ENCODE measurements at places on chromosomes 1 and 21. TPM values are rescaled to one million over a fixed set of nuclear protein-coding genes. Genes with fewer than 3 reads are reported as not detected.

DNA sequence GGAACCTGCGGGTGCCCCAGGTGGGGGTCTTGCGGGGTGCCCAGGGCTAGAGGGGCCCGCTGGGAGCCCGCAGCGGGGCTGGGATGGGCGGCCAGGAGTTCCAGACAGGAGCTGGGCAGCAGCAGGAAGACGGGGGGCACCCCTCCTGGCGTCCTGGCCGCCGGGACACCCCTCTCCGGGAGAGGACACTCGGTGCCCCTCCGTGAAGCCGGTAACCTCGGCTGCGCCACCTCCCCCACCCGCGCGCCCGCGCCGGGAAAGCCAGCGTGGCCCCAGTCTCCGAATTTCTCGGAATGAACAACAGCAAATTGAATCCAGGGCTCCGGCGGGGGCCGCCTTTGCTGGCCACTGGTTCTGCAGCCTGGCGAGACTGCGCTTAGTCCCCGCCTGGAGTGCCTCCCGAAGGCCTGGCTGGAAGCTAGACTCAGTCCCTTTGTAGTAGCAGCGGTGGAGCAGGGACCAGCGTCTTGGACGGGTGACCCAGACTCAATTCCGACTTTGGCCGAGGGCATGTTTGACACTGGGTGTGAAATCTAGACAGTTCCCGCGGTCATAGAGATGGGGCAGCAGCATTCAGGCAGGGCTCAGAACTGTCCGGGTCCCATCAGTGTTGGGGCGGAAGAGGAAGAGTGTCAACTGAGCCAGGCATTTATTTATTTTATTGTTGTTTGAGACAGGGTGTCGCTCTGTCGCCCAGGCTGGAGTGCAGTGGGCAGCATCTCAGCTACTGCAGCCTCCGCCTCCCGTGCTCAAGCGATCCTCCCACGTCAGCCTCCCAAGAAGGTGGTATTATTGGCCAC, 773 bp downstream of the IFNGR2 start:
- DNase-seq = peak; percentile 39

- DNase-seq = no peak
Observed at GRCh38 chr1:207423560-207424292, 30.4 kb upstream of the CR2 start.

NECTIN4 gene
- total RNA-seq = 0.07 TPM

AGBL4 gene
- not detected for total RNA-seq

DNA sequence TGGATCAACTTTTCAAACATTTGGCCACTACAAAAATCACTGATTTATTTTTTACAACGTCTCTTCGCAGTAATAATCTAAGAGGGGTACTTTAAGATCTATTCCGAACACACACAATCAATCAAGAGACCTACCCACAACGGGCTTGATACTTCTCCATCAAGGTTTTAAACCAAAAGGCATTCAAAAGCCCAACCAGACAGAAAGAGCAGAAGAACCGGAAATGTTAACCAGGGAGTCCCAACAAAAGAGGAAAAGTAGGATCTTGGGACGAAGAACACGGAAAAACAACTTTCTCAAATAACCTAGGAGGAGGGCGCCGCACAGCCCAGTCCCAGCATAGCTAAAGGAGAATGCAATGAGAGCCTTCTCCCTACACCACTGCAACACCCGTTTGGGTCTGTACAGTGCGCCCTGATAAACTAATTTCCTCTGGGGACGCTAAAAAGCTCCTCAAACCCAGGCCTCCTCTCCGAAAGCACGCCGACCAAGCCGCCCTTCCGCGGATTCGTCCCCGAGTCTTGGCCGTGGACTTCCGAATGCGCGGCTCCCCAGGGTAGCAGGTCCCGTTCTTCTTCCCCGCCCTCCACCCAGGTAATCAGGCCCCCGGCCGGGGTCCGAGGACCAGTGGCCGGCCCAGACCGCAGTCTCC, 623 bp downstream of the RPL22 start:
- DNase-seq = no peak

DNA sequence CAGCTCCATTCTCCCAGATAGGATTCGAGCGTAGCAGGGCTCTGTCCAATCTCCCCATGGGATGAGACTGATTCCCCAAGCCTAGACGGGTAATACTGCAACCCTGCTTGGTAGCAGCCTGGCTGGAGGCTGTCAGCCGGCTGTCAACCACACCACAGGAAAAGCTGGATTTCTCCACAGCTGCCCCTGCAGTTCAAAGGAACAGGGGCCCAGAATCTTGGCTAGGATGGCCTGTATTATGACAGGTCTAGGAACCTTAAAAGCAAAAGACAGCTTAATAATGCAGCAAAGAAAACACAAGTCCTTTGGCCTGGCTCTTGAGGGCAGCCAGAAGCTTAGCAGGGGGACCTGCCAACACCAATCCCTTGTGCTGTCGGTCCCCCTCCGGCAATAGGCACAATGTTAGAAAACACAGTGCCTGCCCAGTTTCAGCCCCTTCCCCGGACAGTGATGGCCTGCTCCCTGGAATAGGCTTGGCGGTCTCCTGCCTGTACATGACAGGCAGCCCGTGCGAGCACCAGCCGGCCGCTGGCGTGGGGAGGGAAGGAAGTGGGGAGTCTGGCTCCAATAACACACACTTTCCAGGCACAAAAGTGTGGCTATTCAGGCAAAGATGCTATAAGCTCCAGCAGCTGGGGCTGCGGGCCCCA, 90.5 kb downstream of the TRABD2B start:
- no peak for DNase-seq

ZNF683 gene
- total RNA-seq = not detected

DNA sequence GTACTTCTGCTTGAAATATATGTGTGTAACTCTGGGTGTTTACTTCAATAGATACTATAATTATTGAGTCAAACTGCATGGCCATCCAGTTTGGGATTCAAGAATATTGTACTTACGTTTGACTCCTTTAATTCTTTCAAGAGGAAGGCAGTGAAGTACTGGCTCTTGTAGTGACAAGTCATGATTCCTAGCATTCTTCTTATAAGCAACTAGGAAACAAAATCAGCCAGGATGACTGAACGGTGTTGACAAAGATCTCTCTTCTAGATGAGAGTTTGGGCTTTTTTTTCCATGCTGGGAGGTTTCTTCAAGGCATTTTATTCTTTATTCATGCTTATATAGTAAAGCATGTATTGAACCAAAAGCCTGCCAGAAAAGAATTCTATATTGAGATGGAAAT, 58.3 kb downstream of the CLEC20A start:
- DNase-seq = no peak

GRCh38 chr1:20366056-20366462, 75.4 kb downstream of the VWA5B1 start:
- no peak for DNase-seq

GRCh38 chr1:212125654-212126053, 90.1 kb downstream of the DTL start:
- DNase-seq = no peak

- no peak for DNase-seq
Observed at GRCh38 chr1:207612762-207613161, 32.2 kb upstream of the CR1L start.

GRCh38 chr1:70234733-70235132, 13.6 kb downstream of the SRSF11 start:
- DNase-seq = no peak

GRCh38 chr1:42251042-42251441, 84.0 kb downstream of the FOXJ3 start:
- DNase-seq = no peak

IKBKE gene
- 16.1 TPM for total RNA-seq

DNA sequence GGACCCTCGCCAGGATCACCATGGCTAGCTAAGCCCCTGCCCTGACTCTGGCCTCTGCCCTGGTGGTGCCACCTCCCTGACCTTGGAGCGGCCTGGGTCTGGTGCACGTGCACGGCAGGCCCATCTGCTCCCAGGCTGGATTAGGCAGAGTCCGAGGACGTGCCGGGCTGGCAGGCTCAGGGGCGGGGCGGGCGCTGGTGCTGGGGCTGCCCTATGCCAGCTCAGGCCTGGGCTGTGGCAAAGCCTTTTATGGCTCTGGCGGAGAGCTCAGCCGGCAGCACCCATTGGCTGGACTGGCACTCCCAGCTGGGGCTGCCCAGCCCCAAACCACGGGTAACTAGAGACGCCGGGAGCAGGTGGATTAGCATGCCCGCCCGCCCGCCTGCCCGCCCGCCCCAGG, 17.1 kb upstream of the EDN2 start:
- no peak for DNase-seq

GRCh38 chr21:46203203-46203600, 18.9 kb upstream of the SPATC1L start:
- DNase-seq = no peak

- DNase-seq = peak; percentile 46
Observed at GRCh38 chr1:187689129-187689528, 860.4 kb downstream of the PLA2G4A start.

- no peak for DNase-seq
Observed at GRCh38 chr1:65021795-65022194, 55.4 kb upstream of the JAK1 start.

FGR gene
- total RNA-seq = not detected

DNA sequence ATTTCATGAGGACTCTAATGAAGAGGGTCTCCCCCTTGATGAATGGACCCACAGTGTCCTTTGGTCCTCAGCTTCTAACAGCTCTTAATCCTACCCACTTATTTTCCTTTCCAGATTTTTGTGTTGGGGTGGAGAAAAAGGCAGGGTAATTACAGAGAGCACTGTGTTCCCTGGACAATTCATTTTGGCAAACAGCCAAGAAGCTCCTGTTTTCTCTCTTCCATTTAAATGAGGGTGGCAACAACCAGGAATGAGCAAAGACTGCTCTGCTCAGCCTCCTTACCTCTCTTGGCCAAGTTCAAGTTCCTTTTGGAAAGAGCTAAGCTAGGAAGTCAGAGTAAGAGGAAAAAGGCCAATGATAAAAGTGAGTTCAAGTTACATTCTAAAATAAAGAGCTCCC, 11.9 kb downstream of the XKR8 start:
- DNase-seq = no peak

- DNase-seq = no peak
Observed at GRCh38 chr1:193437785-193438184, 251.4 kb upstream of the B3GALT2 start.

DNA sequence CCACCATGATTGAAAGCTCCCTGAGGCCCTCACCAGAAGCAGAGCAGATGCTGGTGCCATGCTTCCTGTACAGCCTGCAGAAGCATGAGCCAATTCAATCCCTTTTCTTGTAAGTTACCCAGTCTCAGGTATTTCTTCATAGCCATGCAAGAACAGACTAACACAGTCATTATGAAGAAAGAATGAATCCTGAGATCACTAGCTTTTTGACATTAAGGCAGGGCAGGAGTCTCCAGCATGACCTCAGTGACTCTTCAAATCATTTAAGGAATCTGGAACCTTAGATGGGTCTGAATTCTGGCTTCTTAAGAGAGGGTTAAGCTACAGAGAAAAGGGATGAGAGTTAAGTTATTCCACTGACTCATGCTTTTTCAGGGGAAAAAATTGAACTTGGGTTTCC, 79.0 kb downstream of the PTPN14 start:
- no peak for DNase-seq

All from HFFc6 (cell line).